Ureter (tissue), 1 donor: ENCODE measurements at places on chromosomes 11 and 22.

DNA sequence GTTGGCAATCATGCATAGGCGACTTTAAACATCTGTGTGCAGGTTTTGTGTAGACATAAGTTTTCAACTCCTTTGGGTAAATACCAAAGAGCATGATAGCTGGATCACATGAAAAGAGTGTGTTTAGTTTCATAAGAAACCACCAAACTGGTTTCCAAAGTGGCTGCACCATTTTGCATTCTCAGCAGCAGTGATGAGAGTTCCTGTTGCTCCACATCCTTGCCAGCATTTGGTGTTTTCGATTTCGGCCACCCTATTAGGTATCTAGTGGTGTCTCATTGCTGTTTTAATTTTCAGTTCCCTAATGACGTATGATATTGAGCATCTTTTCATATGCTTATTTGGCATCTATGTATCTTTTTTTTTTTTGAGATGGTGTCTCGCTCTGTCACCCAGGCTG is 62.8 kb upstream of the CCND1 start:
- no peak for DNase-seq

- DNase-seq, result no peak
These were observed 89.1 kb upstream of the RTL6 start for GRCh38 chr22:44586999-44587736.

GRCh38 chr22:39806109-39806508 is 87.5 kb downstream of the ENTHD1 start:
- DNase-seq, result no peak

- DNase-seq, result no peak
These were observed 1.3 kb upstream of the RFPL2 start for GRCh38 chr22:32205974-32206773.

GRCh38 chr11:66328031-66328301 is 8.3 kb downstream of the RIN1 start:
- DNase-seq, result no peak

DNA sequence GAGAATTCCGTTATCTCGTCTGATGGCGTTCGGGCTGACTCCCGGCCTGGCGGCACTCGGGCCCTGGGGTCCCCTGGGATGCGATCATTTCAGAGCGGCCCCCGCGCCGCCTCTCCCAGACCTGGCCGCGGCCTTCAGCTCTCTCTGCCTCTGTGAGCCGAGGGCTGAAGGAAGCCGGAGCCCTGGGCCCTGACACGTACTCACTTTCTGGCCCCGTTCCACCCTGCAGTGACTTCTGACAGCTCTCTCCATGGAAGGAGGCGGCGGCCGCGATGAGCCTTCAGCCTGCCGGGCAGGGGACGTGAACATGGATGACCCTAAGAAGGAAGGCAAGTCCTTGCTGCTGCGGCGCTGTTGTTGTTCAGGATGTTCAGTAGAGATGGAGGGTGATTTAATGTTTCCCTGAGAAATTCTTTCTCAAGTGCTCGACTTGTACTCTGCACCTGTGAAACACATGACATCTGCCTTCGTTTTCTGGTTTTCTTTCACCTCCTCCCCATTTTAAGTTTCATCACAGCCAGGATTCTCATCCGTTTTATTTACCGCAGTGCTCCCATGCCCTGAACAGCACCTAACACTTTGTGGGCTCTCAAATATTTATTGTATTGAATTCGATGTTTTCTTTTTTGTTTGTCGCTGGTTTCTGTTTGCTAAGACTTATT is 612 bp downstream of the GTSE1 start:
- DNase-seq, result no peak

DNA sequence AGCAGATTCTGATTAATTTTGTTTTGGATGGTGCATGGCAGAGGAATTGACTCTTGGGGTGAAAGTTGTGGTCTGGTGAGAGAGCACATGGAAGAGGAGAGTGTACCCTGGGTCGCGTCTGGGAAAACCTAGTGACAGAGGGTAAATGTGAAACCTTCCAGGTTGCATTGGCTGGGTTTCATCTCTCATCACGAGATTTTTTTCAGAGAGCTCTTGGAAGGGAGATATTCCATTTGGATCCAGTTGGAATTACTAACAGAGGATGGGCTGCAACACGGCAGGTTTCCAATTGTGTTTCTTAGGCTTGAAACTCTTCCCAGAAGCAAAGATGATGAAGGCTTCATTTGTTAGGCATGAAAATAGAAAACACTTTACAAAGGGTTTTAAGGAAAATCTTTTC is 109.7 kb upstream of the MTMR2 start:
- DNase-seq, result no peak

- DNase-seq, result no peak
These were observed 14.9 kb upstream of the NAV2 start for GRCh38 chr11:19697721-19698121.

DNA sequence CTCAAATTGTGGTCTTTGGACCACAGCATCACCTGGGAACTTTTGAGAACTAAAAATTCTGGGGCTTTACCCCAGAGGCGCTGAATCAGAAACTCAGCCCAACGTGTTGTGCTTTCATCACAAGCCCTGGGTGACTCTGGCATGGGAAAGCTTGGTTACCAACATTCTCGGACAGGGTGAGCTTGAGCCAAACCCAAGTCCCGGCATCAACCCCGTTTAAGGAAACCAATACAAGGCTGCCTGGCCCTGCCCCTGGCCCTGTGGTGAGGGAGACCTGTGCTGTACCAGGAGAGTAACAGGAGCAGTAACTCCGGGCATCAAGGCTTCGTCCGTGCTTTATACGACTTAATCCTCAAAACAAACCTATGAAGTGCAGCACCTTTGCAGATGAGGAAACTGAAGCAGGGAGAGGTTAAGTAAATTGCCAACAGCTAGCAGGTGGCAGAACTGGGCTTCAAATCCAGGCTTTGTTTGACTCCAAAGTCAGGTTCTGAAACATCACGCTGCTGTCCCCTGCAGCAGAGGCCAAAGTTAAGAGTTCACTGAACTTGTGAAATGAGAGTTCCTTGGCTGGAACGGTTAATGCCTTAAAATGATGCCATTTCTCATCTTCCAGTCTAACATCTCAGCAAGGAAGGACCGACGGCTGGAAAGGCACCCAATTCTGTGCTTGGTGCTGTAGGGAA is 64.1 kb upstream of the BID start:
- DNase-seq, result no peak

- DNase-seq, result peak; percentile 63
These were observed 8.7 kb upstream of the CABP7 start for GRCh38 chr22:29710922-29711593.

DNA sequence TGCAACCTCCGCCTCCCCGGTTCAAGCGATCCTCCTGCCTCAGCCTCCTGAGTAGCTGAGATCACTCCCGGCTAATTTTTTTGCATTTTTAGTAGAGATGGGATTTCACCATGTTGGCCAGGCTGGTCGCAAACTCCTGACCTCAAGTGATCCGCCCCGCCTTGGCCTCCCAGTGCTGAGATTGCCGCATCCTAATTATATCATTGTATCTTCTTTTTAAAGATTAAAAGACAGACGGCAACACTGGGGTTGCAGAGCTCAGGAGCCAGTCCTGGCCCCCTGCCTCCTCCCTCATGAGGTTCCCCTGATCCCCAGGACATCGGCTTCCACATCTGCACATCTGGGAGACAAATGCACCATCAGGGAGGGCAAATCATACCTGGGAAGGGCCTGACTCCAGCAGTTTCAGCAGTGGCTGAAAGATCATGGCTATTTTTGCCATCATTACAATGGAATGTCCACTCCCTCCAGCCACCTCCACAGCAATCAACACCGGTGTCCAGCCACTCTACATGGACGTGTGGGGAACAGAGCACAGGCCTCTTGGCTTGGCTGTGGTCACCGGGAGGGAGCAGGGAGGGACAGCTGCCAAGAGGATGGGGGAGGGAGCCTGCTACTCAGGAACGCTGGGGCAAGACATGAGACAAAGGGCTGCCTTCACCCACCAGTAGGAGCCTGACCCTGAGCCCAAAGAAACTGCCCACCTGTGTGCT is 9.2 kb upstream of the CELSR1 start:
- DNase-seq, result peak; percentile 68

DNA sequence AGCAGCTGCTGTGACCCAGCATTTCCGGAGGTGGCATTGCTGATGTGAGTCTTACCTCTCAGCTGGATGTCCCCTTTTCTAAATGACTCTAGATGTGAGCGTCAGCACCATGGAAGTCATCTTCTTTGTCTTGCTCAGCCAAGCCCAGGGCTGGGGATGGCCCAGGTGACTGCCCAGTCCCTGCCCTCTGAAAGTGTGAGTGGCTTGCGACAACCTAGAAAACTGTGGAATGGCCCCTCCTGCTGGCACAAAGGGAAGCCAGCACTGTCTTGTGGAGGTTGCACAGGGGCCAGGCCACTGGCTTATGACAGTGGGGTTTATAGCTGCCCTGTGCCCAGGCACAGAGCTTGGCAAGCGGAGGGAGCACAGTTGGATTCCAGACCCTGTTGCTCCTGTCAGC is 6.2 kb downstream of the TUB start:
- no peak for DNase-seq

DNA sequence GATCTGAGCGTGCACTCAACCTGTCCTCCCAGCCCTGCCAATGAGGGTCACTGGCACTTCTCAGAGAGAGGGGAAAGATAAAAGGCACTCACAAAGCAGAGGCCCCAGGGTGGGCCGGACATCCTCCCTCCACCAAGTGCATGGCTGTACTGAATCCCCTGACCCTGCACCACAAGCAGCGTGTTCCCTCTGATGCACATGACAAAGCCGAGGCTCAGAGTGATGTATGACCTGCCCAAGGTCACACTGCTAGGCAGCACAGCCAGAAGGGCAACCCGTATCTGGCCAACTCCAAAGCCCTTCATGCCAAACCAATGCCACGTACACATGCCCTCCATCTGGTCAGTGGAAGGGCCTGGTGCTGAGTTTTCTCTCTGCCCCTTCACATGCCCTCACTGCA is 22.1 kb downstream of the SPATA19 start:
- no peak for DNase-seq

DNA sequence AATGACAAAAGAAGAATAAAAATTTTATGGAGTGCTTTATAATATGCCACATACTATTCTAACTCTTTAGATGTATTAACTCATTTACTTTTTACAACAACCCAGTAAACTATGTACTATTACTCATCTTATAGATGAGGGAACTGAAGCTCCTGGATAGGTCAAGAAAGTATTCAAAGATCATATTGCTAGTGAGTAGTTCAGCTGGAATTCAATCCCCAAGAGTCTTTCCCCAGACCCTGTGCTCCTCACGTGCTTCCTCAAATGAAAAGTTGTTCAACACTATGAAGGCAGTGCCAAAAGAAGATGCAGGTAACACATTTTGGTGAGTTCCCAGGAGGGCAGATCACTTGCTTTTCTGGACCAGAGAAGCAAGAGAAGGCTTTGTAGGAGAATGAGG is 46.8 kb downstream of the BTG4 start:
- DNase-seq, result no peak

- DNase-seq, result no peak
These were observed 8.0 kb upstream of the RHOD start for GRCh38 chr11:67048515-67049130.
